ENCODE measurements at places on chromosomes 7 and 10. TPM values are rescaled to one million over a fixed set of nuclear protein-coding genes. Genes with fewer than 3 reads are reported as not detected.

The PTPRE gene
- total RNA-seq, result 3.7 TPM

The HOXA2 gene
- 1.4 TPM for total RNA-seq

The LRMDA gene
- 4.2 TPM for total RNA-seq

The LIPM gene
- not detected for total RNA-seq

The ERCC6 gene
- total RNA-seq, result 6.3 TPM
